ENCODE measurements at places on chromosomes 6 and 20. TPM values are rescaled to one million over a fixed set of nuclear protein-coding genes. Genes with fewer than 3 reads are reported as not detected.
A peak's percentile ranks its signal among the peaks of the same experiment; 100 is the strongest.

DNA sequence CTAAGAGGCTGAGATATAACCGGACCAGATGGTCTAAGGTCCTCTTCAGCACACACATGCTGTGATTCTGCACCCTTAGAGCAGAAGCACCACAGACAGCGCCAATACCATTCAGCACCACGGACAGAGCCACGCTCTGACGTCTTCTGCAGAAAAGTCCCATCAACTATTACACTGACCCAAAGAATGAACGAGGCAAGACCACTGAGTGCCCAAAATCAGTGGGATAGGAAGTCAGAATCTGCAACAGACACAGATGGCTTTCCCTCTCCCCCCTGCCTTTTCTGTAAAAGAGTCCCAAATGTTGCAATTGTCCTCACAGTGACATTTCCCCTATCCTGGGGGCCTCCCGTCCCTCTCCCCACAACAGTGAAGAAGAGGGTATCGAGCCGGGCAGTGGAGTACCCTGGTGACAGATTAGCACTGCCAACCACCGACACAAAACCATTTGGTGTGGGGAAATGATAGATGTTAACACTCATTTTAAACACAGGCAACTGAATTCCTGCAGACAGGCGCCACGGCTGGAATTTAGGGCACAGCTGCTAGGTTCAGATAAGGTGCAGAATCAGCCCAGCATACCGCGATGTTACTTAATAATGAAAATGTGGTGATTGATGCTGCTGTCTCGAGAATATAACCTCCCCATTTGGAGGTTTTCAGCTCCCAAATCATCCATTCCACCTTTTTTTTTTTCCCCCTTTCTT, 66.6 kb upstream of the CTNNBL1 start:
- H3K36me3 ChIP-seq = no peaks in the 10 kb centered on the region
- no peak overlapping the region for H3K27ac ChIP-seq
- DNase-seq = no peak
- H3K4me1 ChIP-seq = no peaks in the 10 kb centered on the region
- H3K4me3 ChIP-seq = no peak overlapping the region

GRCh38 chr20:21235484-21236445, 67.4 kb upstream of the XRN2 start:
- DNase-seq = peak; percentile 87
- peaks cover 7% of the 10 kb centered on the region for H3K4me1 ChIP-seq
- H3K36me3 ChIP-seq = peaks cover 42% of the 10 kb centered on the region
- H3K27ac ChIP-seq = no peak overlapping the region
- no peak overlapping the region for H3K4me3 ChIP-seq
- H3K27me3 ChIP-seq = no peaks in the 10 kb centered on the region

DNA sequence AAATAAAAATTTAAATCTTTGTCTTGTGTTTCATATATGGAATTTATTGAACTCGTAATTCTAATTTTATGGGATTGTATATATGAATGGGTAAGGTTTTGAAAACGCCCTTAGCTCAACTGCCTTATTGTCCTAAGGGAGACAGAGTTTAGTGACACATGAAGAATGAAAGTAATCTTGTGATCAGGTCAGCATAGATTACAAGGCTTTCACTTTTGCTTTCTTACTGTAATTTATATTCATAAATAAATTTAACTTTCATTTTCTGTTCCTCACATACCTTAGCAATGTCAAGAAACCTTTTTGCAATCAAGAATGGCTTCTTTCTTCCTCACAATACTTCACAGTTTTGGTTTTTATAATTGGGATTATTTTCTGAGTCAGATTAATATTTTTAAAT, 14.4 kb downstream of the KPNA5 start:
- peaks cover 38% of the 10 kb centered on the region for H3K4me1 ChIP-seq
- DNase-seq = no peak
- H3K36me3 ChIP-seq = peaks cover 21% of the 10 kb centered on the region
- H3K27ac ChIP-seq = peak overlapping the region; percentile 56

DNA sequence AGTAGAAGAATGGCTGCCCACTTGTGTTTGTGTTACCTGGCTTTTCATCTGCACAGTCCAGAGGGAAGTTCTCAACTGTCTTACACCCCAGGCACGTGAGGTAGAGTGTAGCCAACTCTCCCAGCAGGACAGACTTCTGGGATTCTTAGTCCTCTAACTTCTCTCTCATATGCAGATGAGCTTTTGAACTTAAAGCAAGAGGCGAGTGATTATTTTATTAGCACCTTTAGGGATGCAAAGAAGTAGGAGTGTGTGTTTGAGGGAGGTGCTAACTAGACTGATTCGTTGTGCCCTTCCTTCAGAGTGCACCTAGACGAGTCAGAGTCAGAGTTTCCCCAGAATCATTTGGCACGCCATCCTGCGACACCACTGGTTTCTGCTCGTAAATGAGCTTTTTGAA, 10.8 kb downstream of the CDYL start:
- no peaks in the 10 kb centered on the region for H3K27me3 ChIP-seq
- no peak for DNase-seq
- H3K36me3 ChIP-seq = no peaks in the 10 kb centered on the region
- H3K4me3 ChIP-seq = no peak overlapping the region
- no peak overlapping the region for H3K27ac ChIP-seq

DNA sequence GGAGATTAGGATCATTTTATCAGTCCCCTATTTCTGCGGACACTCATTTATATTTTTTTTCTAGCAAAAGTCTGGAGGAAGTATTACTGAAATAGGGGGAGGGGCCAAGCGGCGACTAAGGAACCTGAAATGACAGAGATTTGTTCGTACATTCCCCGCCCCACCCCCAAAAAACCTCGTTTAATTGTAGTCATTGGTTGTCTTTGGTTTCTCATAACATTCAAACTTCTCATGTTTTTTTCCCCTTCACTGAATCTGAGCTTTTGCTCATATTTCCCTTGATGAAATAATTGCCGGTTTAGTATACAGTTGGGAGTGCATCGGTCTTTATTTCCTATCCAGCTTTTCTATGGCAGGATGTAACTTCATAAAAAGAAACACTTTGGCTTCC, 768 bp upstream of the FYN start:
- peak overlapping the region; percentile 83 for H3K4me3 ChIP-seq
- H3K36me3 ChIP-seq = no peaks in the 10 kb centered on the region
- DNase-seq = no peak
- H3K27ac ChIP-seq = peak overlapping the region; percentile 86
- H3K4me1 ChIP-seq = peaks cover 54% of the 10 kb centered on the region
- peaks cover 5% of the 10 kb centered on the region for H3K27me3 ChIP-seq

GRCh38 chr6:7328243-7328642, 15.2 kb upstream of the SSR1 start:
- no peak for DNase-seq
- H3K27ac ChIP-seq = peak overlapping the region; percentile 29
- peaks cover 34% of the 10 kb centered on the region for H3K4me1 ChIP-seq
- H3K27me3 ChIP-seq = no peaks in the 10 kb centered on the region
- H3K4me3 ChIP-seq = no peak overlapping the region

- H3K4me1 ChIP-seq = no peaks in the 10 kb centered on the region
- H3K36me3 ChIP-seq = no peaks in the 10 kb centered on the region
- DNase-seq = no peak
- no peak overlapping the region for H3K4me3 ChIP-seq
- no peaks in the 10 kb centered on the region for H3K27me3 ChIP-seq
Measured at GRCh38 chr6:161536224-161536630, 262.4 kb upstream of the AGPAT4 start.

GRCh38 chr20:20201124-20201523, 148.8 kb downstream of the CFAP61 start:
- no peaks in the 10 kb centered on the region for H3K4me1 ChIP-seq
- DNase-seq = no peak
- H3K27me3 ChIP-seq = no peaks in the 10 kb centered on the region

DNA sequence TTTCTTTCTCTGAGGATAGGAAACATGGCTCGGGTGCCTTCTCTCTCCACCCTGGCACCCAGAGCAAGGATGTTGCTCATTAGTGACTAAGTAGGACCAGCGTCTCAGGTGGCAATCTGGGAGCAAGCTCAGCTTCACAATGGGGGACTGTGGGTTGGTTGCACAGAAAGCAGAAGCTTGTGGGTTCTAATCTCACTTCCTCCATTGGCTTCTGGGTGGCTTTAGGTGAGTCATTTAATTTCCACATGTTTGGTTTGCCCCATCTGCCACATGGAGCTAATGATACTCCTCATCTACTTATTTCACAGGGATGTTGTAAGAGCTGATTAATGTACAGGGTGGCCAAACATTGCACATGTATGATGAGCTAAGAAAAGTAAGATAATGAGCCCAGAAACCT, 54.8 kb upstream of the AKIRIN2 start:
- no peaks in the 10 kb centered on the region for H3K36me3 ChIP-seq
- no peak overlapping the region for H3K4me3 ChIP-seq
- H3K27me3 ChIP-seq = no peaks in the 10 kb centered on the region
- H3K4me1 ChIP-seq = peaks cover 36% of the 10 kb centered on the region
- peak; percentile 82 for DNase-seq
- peak overlapping the region; percentile 45 for H3K27ac ChIP-seq

BNIP5 gene
- total RNA-seq = not detected

LTB gene
- 269 TPM for total RNA-seq

TRIM15 gene
- 0.29 TPM for total RNA-seq

PPIL6 gene
- 0.91 TPM for total RNA-seq

LPA gene
- not detected for total RNA-seq
